ENCODE measurements at places on chromosomes 2 and 18.
A peak's percentile ranks its signal among the peaks of the same experiment; 100 is the strongest.

DNA sequence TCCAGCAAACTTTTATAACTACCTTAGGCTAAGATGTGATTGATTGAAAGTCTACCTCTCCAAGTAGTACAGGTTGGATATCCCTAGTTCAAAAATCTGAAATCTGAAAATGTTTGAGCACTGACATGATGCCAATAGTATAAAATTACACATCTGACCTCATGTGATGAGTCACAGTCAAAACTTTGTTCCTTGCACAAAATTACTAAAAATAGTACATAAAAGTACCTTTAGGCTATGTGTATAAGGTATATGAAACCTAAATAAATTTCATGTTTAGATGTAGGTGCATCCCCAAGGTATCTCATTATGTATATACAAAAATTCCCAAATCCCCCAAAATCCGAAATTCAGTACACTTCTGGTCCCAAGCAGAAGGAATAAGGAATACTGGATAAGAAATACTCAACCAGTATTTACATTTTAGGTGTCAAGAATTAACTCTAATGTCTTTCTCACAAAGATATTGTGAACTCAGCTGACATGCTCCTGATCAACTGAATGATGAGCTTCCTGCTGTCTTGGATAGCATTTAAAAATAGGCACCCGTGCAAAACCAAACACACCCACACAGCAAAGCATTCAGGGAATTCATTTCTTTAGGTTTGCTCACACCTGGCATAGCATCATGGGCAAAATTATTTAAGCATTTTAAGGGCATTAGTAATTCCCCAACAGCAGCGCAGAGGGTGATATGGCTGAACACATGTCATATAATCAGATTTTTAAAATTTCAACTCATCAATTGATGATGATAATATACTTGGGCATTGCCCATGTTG is 497.4 kb upstream of the MEIS1 start:
- no peaks in the 10 kb centered on the region for H3K36me3 ChIP-seq
- H3K4me3 ChIP-seq: no peak overlapping the region
- H3K4me1 ChIP-seq: peaks cover 1% of the 10 kb centered on the region
- no peak overlapping the region for H3K27ac ChIP-seq
- H3K27me3 ChIP-seq: no peaks in the 10 kb centered on the region

DNA sequence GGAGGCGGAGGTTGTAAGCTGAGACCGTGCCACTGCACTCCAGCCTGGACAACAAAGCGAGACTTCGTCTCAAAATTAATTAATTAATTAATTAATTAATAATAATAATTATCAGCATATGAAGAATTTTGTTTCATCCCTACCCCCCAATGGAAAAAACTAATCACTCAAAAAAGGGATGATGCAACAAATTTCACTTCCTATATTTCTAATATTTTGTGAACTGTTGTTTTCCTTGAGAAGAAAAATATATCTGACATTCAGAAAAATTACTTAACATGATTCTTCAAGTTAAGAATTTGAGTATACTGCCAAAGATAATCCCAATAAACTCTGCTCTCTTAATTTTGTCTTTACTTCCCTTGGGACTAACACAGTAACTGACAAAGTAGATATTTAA is 28.1 kb downstream of the EXOC6B start:
- peaks cover 7% of the 10 kb centered on the region for H3K4me1 ChIP-seq
- H3K36me3 ChIP-seq: no peaks in the 10 kb centered on the region
- H3K27ac ChIP-seq: no peak overlapping the region
- H3K4me3 ChIP-seq: no peak overlapping the region
- no peak for DNase-seq

- DNase-seq: no peak
- H3K4me3 ChIP-seq: no peak overlapping the region
- H3K27me3 ChIP-seq: no peaks in the 10 kb centered on the region
- no peak overlapping the region for H3K27ac ChIP-seq
- H3K4me1 ChIP-seq: peaks cover 15% of the 10 kb centered on the region
Observed at GRCh38 chr2:103153580-103154284, 391.9 kb downstream of the TMEM182 start.

GRCh38 chr2:3399829-3400228 is 20.3 kb downstream of the TRAPPC12 start:
- peaks cover 2% of the 10 kb centered on the region for H3K27me3 ChIP-seq
- no peak overlapping the region for H3K27ac ChIP-seq
- H3K4me3 ChIP-seq: no peak overlapping the region

GRCh38 chr2:37196320-37197195 is at the start of gene CEBPZOS:
Gene CEBPZOS (plus strand): TSS chr2:37196496. CDS start chr2:37199705, 3,209 bp downstream.
- peak; percentile 89 for DNase-seq
- H3K4me3 ChIP-seq: peak within 1 kb of the TSS; percentile 98
- H3K4me1 ChIP-seq: peaks cover 50% of the 10 kb centered on the region
- peaks cover 6% of the 10 kb centered on the region for H3K27me3 ChIP-seq

- no peaks in the 10 kb centered on the region for H3K27me3 ChIP-seq
- no peaks in the 10 kb centered on the region for H3K4me1 ChIP-seq
- DNase-seq: no peak
- H3K4me3 ChIP-seq: no peak overlapping the region
Observed at GRCh38 chr2:144358374-144358964, 161.4 kb downstream of the ZEB2 start.

DNA sequence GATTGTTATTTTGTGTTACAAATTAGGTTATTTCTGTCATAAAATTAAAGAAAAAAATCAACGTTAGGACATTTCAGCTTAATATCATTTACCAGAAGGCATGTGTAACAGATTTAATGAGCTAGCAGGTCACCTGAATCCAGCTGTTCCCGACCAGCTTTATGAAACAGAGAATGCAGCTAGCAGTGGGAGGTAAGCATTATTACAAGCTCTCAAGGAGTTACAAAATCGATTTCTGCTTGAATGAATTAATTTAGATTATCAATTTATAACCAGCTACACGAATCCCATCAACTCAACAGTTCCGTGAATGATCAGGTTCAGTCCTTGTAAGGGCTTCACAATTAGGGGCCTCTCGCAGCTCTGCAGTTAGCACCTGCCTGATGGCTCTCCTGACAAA is 211.9 kb downstream of the PTGR3 start:
- no peak for DNase-seq
- peaks cover 9% of the 10 kb centered on the region for H3K27me3 ChIP-seq
- H3K27ac ChIP-seq: no peak overlapping the region

DNA sequence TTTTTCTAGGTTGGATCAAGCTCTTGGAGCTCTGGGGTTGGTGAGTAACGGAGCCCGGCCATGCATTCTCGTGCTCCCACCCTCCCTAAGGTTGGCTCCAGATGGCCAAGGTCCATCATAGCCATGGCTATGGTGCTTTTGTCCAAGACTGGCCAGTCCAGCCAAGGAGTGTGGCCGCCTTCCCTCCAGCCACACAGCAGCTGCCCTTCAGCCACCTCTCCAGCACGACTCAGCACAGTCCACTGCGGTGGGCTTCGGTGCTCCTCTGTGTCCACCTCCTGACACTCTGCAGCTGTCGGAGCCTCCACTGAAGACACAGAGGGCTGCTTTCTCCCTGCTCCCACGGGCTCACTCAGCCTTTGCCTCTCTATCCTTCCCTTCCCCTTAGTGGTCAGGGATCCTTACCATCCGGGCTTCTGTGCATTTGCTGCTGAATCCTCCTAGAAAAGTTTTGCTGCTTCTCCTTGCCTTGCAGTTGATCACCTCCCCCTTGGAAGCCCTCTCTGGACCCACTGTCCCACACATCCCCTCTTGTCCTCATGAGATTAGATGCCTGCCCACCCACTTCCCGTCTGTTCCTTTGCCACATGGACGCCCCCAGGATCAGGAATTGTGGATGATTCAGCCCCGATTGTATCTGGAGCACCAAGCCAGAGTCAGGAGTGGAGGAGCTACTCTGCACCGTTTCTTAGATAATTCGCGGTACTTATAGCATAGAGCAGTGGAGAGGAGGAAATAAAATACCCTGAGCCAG is 177.1 kb upstream of the COPS8 start:
- H3K4me3 ChIP-seq: no peak overlapping the region
- H3K36me3 ChIP-seq: no peaks in the 10 kb centered on the region

- no peak for DNase-seq
- H3K27ac ChIP-seq: no peak overlapping the region
- H3K36me3 ChIP-seq: no peaks in the 10 kb centered on the region
- H3K27me3 ChIP-seq: peaks cover 6% of the 10 kb centered on the region
- H3K4me1 ChIP-seq: no peaks in the 10 kb centered on the region
Observed at GRCh38 chr18:59536166-59536565, 161.1 kb downstream of the CCBE1 start.

GRCh38 chr2:74944987-74945787 is 13.3 kb upstream of the POLE4 start:
- H3K27me3 ChIP-seq: peaks cover 8% of the 10 kb centered on the region
- no peak for DNase-seq
- no peak overlapping the region for H3K27ac ChIP-seq
- no peak overlapping the region for H3K4me3 ChIP-seq

DNA sequence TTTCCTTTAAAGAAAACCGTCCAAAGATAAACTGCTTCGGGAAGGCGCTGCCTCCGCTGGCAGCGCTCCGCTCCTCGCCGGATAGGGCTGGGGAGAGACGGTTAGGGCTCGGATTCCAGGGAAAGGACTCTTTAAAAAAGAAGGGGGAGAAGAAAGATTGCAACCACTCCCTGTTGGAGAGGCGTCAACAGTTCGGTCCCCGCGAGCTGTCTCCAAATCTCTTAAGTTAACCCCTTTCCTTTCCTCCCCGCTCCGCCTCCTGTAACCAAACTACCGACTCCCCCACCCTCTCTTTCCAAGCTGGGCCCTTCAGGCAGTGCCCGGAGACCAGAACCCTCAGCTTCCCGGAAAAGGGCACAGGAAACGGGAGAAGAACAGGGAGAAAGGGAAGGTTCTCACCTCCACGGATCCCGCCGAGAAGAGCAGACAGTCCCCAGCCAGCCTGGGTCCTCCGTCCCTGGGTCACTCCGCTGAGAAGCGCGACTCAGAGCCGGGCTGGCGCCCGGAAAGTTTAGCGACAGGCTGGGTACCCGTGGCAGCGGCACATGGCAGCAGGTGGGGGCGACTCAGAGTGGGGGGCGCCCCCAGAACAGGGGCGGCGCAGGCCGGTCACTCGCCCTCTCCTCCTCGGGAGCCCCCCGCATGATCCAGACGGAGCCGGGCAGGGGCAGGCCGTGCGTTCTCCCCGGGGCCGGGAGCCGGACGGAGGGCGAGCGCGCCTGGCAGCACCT is 675 bp downstream of the FZD5 start:
- H3K27me3 ChIP-seq: peaks cover 17% of the 10 kb centered on the region
- H3K36me3 ChIP-seq: no peaks in the 10 kb centered on the region

DNA sequence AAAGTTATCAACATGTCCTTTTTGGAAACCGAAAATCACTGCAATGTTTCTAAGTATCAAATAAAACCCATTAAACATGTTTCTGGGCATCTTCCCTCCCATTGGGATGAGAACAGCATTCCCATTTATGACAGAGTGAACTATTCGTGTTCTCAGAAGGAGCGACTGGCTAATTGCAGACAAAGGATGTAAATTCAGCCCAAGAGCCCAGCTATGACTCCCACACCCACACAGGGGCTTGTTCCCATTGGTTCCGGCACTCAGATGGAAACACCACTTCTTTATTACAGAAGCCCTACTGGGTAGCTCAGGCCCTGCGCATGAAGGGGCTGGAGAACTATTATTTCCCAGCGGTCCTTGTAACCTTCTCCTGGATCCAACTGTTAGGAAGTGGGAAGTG is 16.6 kb upstream of the NPAS2 start:
- peaks cover 5% of the 10 kb centered on the region for H3K27me3 ChIP-seq
- no peak overlapping the region for H3K4me3 ChIP-seq
- no peak overlapping the region for H3K27ac ChIP-seq
- no peaks in the 10 kb centered on the region for H3K36me3 ChIP-seq
- DNase-seq: no peak

DNA sequence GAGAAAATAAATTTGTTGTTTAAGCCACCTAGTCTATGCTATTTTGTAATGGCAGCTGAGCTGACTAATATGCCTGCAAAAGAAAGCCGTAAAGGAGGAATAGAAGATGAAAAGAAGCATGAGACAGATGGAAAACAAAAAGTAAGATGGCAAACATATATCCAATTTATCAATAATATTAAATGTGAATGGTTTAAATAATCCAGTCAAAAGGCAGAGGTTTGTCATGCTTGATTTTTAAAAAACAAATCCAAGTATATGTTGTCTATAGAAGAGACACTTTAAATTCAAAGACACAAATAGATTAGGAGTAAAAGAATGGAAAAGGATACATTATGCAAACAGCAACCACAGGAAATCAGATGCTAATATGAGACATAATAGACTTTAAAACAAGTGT is 35.4 kb upstream of the EMILIN2 start:
- H3K36me3 ChIP-seq: peaks cover 14% of the 10 kb centered on the region
- peaks cover 12% of the 10 kb centered on the region for H3K27me3 ChIP-seq
- DNase-seq: no peak

DNA sequence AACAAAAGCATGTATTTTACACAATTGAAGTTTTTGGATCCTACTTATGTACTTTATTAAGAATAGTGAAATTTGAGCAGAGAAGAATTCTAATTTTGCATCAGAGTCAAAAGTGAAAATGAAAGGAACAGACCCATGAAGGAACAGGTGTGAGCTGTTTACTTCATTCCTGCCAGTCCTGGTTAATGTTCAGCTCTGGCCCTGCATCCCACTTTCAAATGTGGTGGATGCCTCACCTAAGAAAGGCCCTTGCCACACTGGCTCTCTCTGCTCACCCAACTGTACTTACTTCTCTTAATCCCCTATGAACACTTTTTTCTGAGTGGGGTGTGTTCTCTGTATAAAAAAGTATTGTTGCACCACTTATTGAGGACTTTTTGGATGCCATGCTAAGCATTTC is 22.2 kb downstream of the FAM110C start:
- H3K4me1 ChIP-seq: peaks cover 67% of the 10 kb centered on the region
- H3K36me3 ChIP-seq: no peaks in the 10 kb centered on the region
- DNase-seq: peak; percentile 31
- H3K27me3 ChIP-seq: peaks cover 2% of the 10 kb centered on the region

DNA sequence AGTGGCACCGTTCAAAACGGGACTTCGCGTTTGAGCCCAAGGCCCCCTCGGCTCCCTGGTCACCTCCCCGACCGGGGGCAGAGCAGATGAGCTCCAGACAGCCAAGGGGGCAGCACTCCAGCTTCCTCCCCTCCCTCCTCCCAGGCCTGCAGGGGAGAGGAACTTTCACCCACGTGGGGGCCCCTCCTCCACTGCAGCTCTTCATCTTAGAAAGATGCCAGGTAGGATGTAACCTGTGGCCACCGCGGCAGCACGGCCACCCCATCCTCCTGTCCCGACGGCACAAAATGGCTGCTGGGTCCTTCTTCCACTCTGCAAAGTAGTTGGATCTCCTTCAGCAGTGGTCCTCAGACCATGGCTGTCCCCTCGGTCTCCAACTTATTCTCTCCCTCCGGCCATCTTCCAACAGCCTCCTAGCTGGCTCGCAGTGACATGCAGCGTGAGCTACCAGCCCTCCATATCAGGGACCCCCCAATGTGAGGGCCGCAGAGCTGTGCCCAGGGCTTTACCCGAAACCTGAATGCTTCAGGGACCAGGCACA is 94.5 kb upstream of the ID2 start:
- no peak overlapping the region for H3K27ac ChIP-seq
- H3K27me3 ChIP-seq: peaks cover 8% of the 10 kb centered on the region
- H3K36me3 ChIP-seq: no peaks in the 10 kb centered on the region
- peaks cover 39% of the 10 kb centered on the region for H3K4me1 ChIP-seq

GRCh38 chr2:82333697-82334096 is 2029.1 kb upstream of the LRRTM1 start:
- no peak for DNase-seq
- H3K27me3 ChIP-seq: no peaks in the 10 kb centered on the region
- H3K4me1 ChIP-seq: no peaks in the 10 kb centered on the region
- no peak overlapping the region for H3K4me3 ChIP-seq

GRCh38 chr2:77479895-77480294 is 42.3 kb downstream of the LRRTM4 start:
- peaks cover 12% of the 10 kb centered on the region for H3K36me3 ChIP-seq
- no peak overlapping the region for H3K4me3 ChIP-seq
- DNase-seq: no peak
- H3K27me3 ChIP-seq: peaks cover 1% of the 10 kb centered on the region

- DNase-seq: no peak
- peaks cover 52% of the 10 kb centered on the region for H3K4me1 ChIP-seq
- no peaks in the 10 kb centered on the region for H3K36me3 ChIP-seq
- H3K27me3 ChIP-seq: peaks cover 6% of the 10 kb centered on the region
Observed at GRCh38 chr2:109331896-109332848, 203.2 kb downstream of the SH3RF3 start.

Measured in immature natural killer cell (primary cell).